Stimulated activated CD8-positive, alpha-beta memory T cell treated with anti-CD3 and anti-CD28 coated beads, Interleukin-4, amount 100 ng/mL, for 4 hours (primary cell): ENCODE measurements at places on chromosomes 7 and 10.

DNA sequence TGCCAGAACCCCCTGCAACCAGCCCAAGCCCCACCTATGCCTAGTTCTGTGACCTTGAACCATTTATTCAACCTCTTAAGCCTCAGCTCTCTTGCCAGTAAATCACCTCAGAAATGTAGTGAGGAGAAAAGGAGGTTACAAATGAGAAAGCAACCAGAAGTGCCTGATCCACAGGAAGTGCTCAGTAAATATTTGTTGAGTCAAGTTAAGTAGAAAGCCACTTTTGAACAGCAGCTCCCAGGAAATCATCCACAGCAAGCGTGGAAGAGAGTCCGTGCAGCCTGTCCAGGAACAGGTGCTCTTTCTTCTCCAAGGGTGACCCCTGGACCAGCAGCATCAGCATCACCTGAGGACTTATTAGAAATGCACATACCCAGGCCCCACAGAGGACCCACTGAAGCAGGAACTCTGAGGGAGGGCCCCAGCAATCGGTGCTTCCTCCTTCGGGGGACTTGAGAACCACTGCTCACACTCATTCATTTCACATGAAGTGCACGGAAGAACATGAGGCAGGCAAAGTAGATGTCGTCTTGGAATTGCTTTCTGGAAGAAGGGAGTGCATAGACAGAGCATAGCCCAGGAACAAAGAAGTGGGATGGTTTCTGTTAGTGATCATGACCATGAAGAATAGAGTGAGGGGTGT is 6.3 kb upstream of the C10orf71 start:
- DNase-seq, result no peak

GRCh38 chr7:25148772-25149575 is 23.9 kb upstream of the CYCS start:
- DNase-seq, result no peak

GRCh38 chr10:63886281-63887022 is 365.3 kb downstream of the REEP3 start:
- no peak for DNase-seq

- no peak for DNase-seq
These were observed 24.9 kb downstream of the INSIG1 start for GRCh38 chr7:155322530-155322929.

DNA sequence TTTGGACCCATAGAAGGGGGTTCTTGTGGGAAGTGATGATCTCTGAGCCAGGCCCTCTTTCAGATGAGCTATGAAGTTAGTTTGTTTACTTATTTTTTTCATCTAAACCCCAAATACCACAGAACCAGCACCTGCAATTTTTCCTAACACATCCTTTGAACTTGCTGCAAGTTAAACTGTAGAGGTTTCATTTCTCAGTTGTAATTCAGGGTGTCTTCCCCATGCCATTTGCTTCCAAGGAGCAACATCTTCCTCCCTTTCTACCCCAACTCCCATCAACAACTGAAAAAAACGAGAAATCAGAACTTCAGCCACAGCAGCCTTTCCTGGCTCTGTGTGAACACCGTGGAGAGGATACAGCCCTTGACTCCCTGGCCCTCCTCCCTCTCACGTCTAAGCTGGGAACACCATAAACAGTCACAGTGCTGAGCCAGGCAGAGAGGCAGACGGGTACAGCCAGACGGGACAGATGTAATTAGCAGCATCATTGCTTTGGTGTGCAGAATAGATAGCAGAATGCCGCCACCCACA is 63.6 kb downstream of the RGS10 start:
- DNase-seq, result no peak

DNA sequence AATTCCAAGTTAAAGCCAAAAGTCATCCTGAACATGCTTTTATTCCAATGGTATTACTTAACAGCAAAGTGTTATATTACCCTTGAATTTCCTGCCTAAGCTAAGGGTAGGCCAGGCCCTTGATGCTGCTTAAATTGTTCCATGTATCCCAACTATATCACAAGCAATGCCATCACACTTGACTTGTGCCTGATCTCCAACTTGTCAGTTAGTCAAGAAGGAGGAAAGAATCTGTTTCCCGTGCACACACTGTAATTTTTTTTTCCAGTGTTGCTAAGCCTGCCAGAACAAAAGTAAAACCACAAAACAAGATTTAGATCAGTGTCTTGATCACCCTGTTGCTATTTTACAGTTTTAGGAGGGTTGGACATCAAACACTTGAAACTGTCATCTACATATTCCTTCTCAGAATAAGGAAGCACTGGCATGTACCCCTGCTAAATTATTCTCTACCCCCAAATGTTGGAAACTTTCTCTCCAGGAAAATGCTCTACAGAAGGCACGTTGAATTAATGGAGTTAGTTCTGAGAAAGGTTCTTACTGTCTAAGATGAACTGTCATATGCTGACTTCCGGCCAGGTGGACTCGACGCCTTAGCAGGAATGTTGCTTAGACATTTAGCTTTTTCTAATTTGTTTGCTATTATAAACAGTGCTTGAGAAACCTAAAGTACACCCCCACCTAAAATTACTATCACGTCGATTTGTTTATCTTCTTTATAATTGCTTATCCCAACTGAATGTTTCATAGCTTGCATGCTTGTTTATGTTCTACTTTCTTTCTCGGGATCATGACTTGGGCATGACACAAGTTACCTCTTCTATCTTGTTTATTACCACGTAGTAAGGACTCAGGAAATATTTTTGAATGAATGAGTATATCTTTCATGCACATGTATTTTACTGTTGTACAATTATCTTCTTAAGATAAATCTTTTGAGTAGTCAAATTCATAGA is 105.5 kb upstream of the ZNF438 start:
- no peak for DNase-seq

DNA sequence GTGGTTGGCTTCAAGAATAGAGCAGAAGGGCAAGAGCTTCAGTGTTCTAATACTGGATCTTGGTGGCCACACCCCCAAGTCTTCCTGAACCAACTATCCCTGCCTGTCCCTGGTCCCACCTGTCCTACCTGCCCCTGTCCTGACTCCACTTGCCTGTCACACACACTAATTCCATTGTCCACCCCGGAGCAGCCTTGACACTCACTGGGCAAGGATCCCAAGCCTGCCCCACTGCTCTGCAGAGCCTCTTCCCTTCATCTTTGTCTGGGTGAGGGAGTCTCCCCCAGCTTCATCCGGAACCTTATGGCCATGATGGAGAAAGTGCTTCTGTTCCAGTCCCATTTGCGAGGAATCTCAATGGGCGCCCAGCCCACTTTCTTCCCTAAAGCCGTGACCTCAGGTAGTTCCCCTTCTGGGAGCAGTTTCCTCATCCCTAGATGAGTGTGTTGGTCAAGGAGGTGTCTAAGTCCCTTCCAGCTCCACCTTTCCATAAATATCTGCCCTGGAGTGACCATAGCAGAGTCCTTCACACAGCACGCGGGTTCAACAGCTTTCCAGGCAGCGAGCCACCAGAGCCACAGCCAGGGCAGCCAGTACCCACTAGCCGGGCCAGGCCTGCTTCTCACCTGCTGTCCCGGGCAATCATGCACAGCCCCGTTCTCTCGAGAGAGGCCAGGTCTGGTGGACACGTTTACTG is 61.5 kb downstream of the VIPR2 start:
- no peak for DNase-seq

DNA sequence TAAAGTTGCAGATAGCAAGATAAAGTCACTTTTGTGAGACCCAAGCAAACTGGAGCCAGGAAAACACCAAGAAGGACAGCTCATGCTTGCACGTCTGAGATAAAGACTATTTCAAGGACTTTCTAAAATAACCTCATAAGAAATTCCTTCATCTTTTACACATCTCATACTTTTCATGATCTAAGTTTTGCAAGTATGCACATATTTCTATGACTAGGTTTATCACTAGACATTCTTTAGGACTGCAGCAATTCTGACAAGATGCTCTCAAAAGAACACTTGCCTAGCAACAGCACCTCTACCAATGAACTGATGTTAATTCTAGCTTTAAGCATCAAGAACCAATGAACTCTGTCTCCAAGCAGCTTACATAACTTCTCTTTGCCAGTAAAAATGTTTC is 457.6 kb downstream of the SEMA3D start:
- no peak for DNase-seq

- DNase-seq, result no peak
These were observed 3.2 kb upstream of the EGR2 start for GRCh38 chr10:62819141-62819920.

- no peak for DNase-seq
These were observed 20.8 kb upstream of the ZNF800 start for GRCh38 chr7:127413326-127413725.

DNA sequence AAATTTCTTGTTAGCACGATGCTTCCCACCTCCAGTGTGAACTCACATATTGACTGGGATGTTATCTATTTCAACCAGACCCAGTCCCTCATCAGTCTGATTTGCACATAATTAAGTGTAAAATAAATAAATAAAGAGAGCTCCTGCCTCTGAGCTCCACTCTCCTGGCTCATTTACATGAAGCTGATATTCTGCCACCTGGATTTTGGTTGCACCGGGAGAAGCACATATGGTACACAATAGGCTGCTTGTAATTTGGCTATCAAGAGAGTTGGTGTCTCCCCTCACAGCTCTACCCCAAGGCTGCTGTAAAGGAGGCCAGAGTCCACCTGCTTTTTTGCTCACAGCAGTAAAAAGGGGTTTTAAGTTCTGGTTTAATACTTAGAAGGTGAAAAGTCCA is 610.5 kb downstream of the KCNMA1 start:
- no peak for DNase-seq

DNA sequence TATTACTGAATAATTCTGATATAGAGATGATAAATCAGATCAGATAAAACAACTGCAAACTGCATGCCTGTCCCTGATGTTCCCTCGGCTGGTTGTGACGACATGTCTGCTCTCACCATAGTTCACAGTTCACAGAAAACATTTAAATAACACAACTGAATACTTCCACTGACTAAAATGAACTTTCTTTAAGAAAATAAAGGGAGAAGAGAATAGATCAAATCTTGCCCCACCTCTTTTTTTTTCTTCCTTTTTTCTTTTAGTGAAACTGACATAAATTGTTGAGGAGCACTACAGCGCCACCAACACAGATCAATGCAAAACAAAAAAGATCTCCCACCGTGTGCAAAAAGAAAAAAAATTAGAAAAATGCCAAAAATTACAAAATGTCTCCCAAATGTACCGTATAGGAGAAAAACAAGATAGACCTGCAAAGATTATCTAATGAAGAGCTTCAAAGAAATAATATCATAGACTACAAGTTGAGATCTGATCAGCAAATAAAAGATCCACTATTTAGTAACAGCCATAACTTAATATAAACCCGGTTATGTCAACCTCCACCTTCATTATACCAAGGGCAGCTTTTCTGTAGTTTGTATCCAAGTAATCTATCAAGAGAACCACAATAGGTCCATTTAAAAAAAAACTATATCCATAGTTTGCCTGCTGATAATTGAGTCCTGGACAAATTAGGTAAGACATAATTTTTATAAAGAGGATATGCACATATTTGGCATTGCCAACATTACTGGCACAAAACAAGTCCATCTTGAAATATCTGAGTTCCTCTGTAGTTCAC is 30.7 kb upstream of the EPC1 start:
- DNase-seq, result no peak

DNA sequence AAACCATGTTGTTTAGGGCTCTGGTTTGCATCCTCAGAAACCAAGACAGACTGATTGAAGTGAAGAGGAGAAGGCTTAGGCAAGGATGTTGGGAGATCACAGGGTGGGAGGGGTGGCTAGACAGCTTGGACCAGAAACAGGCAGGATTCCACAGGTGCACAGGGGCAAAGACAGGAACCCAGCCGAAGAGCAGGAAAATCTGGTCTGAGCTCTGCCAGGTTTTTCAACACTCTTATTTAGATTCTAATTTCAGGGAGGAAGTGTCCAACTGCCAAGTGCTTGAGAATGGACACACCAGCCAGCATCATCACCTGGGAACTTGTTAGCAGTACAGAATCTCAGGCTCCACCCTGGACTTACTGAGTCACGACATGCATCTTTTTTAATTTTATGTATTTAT is 93.8 kb downstream of the MARCHF5 start:
- no peak for DNase-seq

DNA sequence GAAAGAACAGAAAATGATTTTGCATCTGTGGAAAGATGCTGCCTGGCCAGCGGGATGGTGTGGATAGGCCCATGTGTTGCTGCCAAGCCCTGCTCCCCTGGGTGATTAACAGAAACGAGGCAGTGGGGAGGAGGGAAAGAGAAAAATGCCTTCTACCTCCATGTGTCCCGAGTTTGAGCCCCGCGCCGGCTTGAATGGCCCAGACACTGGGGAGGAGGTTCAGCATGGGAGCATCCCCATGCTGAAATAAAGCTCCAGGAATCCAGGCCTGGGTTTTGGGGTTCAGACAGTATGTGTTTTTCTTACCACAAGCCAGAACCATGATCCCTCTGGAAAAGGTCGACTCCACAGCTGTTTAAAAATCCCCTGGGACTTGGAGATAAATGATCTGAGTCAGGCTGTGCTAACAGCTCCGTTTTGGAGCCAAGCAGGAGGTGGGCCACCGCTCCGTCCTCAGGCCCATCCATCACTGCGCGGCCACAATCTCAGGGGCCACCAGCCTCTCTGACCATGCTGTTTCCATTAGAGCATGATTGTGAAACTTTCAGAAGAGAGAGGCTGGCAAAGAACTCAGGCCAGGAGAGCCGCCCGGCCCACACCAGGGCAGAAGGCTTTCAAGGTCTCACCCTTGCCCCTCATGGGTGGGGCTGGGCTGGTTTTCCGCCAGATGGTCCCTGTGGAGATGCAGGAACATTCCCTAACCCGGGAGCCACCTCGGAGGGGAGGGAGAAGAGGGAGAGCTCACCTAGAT is 299.7 kb downstream of the ZEB1 start:
- DNase-seq, result no peak

DNA sequence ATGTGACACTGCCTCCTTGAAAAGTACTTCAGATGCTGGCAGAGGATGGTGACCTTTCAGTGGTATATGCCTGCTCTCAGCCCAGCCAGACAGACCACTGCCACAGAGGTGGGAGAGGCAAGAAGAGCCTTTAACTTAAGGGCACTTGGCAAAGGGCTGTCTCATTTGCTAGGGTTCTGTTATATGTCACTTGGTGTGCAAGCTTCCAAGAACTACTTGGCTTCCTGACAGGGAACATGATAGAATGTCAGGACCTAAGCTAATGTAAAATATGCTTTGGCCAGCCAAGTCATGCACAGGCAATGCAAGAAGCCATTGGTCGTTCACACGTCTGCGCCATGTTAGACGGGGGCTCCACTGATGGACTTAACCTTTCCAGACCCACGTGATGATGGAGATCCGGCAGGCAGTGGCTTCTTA is 54.7 kb downstream of the RBM20 start:
- DNase-seq, result no peak

- no peak for DNase-seq
These were observed 33.7 kb downstream of the ZNF777 start for GRCh38 chr7:149427096-149427680.

GRCh38 chr10:80415734-80416478 is 7.6 kb downstream of the PRXL2A start:
- no peak for DNase-seq

GRCh38 chr7:116447436-116447835 is 52.1 kb upstream of the CAV2 start:
- DNase-seq, result no peak

DNA sequence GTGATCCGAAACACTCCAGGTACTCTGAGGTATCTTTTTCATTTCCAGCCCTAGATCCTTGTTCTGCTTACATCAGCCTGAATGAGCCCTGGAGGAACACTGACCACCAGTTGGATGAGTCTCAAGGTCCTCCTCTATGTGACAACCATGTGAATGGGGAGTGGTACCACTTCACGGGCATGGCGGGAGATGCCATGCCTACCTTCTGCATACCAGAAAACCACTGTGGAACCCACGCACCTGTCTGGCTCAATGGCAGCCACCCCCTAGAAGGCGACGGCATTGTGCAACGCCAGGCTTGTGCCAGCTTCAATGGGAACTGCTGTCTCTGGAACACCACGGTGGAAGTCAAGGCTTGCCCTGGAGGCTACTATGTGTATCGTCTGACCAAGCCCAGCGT is 5.1 kb downstream of the OIT3 start:
- no peak for DNase-seq
